ENCODE measurements at places on chromosomes 5 and 9.

- DNase-seq = no peak
Observed at GRCh38 chr5:33696411-33696810, 195.4 kb downstream of the ADAMTS12 start.

GRCh38 chr9:8391132-8391531, 591.6 kb upstream of the DMAC1 start:
- DNase-seq = no peak

DNA sequence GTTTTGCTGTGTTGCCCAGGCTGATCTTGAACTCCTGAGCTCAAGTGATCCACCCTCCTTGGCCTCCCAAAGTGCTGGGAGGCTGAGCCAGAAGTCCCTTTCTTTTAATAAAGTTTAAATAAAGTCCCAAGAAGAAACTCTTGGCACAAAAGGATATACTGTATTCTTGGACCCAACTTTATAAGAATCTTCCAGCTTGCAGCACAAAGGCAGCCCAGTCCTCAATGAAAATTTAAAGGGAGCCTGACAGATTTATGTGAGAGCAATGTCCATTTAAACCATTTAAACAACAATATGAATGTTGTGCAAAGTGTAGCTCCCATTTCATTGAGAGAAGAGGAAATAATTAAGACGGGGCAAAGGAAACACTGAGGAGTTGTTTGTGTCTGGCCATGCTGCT, 217.0 kb downstream of the DOCK8 start:
- DNase-seq = no peak

GRCh38 chr9:129007766-129008468, 20.2 kb downstream of the SH3GLB2 start:
- no peak for DNase-seq

Data from stimulated activated CD8-positive, alpha-beta memory T cell treated with anti-CD3 and anti-CD28 coated beads, Interleukin-2, amount 100 ng/mL, for 48 hours (primary cell).